Vagina (tissue), 2 donors: ENCODE measurements at places on chromosomes 4 and X.

- DNase-seq: no peak
These were observed 770.8 kb upstream of the PRKX start for GRCh38 chrX:4484266-4484665.

DNA sequence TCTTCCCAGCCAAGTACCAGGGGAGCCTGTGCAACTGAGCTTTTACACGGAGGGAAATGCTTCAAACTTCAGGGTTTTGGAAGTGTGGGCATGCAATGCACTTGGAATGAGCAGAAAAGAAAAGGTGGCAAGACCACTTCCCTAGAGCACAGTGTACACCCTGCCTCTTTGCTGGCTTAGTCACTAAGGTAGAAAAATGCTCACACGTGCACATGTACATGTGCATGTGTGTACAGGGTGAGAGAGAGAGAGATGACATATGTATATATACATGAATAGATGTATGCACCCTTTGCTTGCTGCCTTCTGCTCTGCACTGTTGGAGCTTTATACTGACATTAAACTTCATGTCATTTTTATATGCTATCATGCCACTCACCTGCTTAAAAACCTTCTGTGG is 7.9 kb upstream of the KLF3 start:
- DNase-seq: no peak

DNA sequence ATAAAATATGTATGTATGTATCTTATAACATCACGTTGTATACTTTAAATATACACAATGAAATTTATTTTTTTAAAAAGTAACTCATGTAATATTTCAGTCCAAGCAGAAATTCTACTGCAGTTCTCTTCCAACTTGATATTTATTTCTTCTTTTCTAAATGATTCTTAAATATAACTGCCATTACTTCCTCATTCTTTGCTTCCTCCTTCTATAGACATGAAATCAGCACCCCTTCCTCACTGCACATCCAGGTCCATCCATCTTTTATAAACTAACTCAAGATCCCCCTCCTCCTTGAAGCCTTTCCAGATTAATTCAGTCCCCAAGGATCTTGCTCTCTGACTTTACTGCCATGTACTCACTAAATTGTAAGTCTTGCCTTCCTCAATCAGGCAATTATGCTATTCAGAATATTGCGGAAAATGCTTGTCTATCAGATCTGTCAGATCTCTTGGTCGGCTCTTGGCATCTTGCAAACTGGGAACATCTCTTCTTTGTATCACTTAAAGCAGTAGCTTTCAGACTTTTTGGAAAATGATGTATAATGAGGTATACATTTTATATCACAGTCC is 3.7 kb downstream of the GPRIN3 start:
- no peak for DNase-seq

DNA sequence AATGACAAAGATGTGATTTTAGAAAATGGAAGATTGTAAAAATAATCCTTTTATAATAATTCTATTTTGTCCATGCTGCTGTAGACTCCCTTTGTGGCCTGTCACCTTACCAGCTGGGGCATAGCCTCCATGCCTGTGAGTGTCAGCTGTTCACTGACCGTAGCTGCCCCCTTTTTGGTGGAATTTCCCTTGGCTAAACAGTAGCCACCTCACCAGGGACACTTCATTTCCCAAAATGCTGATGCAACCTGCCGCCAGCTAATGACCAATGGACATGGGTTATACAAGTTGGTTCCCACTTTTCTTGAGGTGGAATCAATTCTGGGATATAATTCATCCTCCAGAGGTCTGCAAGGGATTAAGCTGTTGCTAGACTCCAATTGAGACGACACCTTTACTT is 368.4 kb downstream of the PRDM5 start:
- no peak for DNase-seq

GRCh38 chr4:139943277-139943676 is 210.7 kb downstream of the MAML3 start:
- no peak for DNase-seq

DNA sequence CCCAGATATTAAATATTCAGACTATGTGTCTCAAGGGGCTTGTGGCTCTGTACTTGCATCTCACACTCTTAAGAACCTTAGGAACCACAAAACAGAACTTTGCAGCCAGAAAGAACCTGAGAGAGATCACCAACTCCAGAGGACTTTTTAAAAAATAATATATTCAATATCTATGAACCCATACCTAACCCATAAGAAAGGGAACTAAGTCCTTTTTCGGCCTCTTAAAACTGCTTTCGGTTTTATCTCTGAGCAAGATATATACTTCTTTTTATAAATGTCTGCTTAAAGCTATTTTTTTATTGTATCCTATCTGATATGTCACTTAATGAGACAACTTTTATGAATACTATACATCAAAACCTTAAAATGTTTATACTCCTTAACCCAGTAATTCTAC is 10.9 kb downstream of the SMARCA1 start:
- DNase-seq: no peak

GRCh38 chr4:173405840-173406606 is 7.1 kb upstream of the SCRG1 start:
- no peak for DNase-seq

GRCh38 chr4:126727461-126727860 is 905.3 kb upstream of the INTU start:
- no peak for DNase-seq

DNA sequence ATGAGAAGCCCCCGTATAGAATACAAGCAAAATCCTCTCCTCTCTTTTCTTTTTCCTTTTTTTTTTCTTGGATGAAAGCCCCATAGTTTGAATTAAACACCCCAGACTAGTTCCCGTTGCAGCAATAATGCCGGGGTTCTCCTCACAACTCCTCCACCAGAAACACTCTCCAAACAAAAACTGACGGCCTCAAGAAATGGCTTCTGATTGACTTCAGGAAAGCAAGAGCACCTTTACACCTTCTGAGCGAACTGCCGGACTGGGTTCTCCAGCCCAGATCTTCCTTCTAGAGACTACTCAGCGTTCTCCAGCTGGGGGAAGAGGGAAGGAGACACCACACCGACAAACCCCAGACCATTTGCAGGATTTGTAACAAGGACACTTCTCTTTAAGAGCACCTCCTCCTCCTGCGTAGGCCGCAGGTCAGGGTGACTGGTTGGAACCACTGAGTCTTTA is 4.0 kb downstream of the HAND2 start:
- DNase-seq: peak; percentile 60

- no peak for DNase-seq
These were observed 16.5 kb downstream of the CXCL1 start for GRCh38 chr4:73885574-73886267.

DNA sequence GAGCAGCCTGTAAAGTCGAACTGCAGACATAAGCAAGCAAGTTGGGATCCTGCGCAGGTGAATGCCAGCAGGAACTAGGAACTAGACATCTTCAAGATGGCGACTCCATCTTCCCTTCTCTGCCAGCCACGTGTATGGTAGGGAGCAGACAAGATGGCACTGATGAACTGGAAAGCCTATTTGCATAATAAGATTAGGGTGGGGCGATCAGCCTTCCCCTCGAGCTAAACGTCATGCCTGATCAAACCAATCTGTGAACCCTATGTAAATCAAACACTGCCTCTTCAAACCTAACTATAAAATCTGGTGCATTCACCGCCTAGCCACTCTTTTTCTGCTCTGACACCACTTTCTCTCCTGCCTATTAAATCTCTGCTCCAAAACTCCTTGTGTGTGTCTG is 28.1 kb upstream of the LGI2 start:
- no peak for DNase-seq

DNA sequence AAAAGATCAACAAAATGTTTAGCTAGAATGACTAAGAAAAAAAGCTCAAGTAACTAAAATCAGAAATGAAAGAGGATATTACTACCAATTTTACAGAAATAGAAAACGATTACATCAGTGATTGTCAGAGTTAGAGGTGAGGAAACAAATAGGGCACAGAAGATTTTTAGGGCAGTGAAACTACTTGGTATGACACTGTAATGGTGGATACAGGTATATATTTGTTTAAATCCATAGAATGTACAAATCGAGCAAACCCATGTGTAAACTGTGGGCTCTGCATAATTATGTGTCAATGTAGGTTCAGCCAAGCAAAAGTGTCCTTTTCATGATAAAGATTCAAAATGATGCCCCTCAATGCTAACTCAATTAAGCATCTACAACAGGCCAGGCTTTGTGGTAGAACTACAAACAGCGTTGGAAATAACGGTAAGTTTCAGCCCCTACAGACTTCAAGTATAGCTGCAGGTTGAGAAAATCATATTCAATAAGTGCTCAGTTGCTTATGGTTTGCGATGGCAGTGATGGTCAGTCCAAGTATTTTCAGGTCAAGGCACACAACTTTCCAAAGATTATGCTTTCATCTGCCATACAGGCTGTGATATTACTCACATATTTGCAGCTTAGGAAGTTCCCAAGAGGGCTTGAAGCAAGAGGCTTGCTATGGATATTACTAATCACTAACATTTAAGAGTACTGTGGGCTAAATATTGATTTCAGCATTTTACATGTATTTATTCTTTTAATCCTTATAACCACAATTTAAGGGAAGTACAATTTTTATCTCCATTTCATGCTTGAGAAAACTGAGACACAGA is 158.6 kb downstream of the TET2 start:
- DNase-seq: no peak
